ENCODE measurements at places on chromosomes 2 and 18. TPM values are rescaled to one million over a fixed set of nuclear protein-coding genes. Genes with fewer than 3 reads are reported as not detected.

Gene SCN1A
- not detected for total RNA-seq

Gene NCKAP5
- total RNA-seq: 0.30 TPM

Gene ZNF385B
- 9.3 TPM for total RNA-seq

Gene PKDCC
- 0.84 TPM for total RNA-seq

GRCh38 chr2:173124441-173124840 is 48.8 kb downstream of the MAP3K20 start:
- peaks cover 12% of the 10 kb centered on the region for H3K4me1 ChIP-seq
- H3K27me3 ChIP-seq: no peaks in the 10 kb centered on the region

GRCh38 chr18:5417342-5417741 is 121.8 kb upstream of the ZBTB14 start:
- no peaks in the 10 kb centered on the region for H3K4me1 ChIP-seq
- H3K36me3 ChIP-seq: no peaks in the 10 kb centered on the region
- no peak overlapping the region for H3K4me3 ChIP-seq
- no peak overlapping the region for H3K27ac ChIP-seq

GRCh38 chr2:141137122-141137693 is 993.6 kb downstream of the LRP1B start:
- no peaks in the 10 kb centered on the region for H3K27me3 ChIP-seq
- H3K4me1 ChIP-seq: no peaks in the 10 kb centered on the region
- DNase-seq: no peak
- H3K36me3 ChIP-seq: no peaks in the 10 kb centered on the region
- no peak overlapping the region for H3K4me3 ChIP-seq

DNA sequence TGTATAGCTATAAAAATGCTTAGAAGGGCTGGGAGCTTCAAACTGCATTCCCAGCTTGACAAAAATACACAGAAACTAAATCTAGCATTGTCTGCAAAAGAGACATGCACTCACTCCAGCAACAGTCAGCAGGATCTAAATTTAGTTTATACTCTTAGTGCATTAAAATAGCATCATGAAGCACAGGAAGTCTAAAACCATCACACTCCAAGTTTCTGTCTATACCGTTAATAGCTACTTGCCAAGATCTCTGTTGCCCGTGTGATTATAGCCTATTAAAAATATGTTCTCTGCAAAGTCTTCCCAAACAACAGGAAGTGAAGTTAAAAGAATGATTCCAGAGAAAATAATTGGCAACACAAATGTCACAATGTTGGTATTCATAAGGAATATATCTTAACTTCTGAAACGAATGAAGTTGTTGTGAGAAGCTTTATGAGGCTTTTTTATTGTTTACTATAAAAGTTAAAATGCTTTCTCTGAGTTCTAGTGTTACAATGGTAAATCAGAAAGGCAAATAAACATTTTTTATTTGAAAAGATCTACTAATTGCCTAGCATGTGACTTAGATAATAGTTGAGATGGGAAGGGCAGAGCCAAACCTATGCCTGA is 184.2 kb downstream of the ZNF385B start:
- H3K36me3 ChIP-seq: no peaks in the 10 kb centered on the region
- no peak overlapping the region for H3K4me3 ChIP-seq
- DNase-seq: no peak
- no peaks in the 10 kb centered on the region for H3K4me1 ChIP-seq
- H3K27ac ChIP-seq: no peak overlapping the region

- H3K4me1 ChIP-seq: no peaks in the 10 kb centered on the region
- no peaks in the 10 kb centered on the region for H3K36me3 ChIP-seq
- H3K27me3 ChIP-seq: no peaks in the 10 kb centered on the region
- DNase-seq: no peak
- H3K27ac ChIP-seq: no peak overlapping the region
- no peak overlapping the region for H3K4me3 ChIP-seq
Measured at GRCh38 chr2:107592280-107592624, 234.4 kb upstream of the RGPD4 start.

- no peak overlapping the region for H3K4me3 ChIP-seq
- H3K36me3 ChIP-seq: no peaks in the 10 kb centered on the region
- peaks cover 8% of the 10 kb centered on the region for H3K4me1 ChIP-seq
- H3K27ac ChIP-seq: no peak overlapping the region
- DNase-seq: no peak
Measured at GRCh38 chr2:58215429-58215828, 25.7 kb downstream of the FANCL start.

GRCh38 chr2:46308081-46308480 is 10.9 kb downstream of the EPAS1 start:
- DNase-seq: no peak
- H3K27ac ChIP-seq: no peak overlapping the region
- H3K4me3 ChIP-seq: no peak overlapping the region
- H3K4me1 ChIP-seq: peaks cover 83% of the 10 kb centered on the region
- H3K27me3 ChIP-seq: no peaks in the 10 kb centered on the region
- no peaks in the 10 kb centered on the region for H3K36me3 ChIP-seq

GRCh38 chr18:44830581-44830980 is 149.9 kb downstream of the SETBP1 start:
- no peaks in the 10 kb centered on the region for H3K27me3 ChIP-seq
- no peak for DNase-seq
- H3K4me3 ChIP-seq: no peak overlapping the region

- no peaks in the 10 kb centered on the region for H3K36me3 ChIP-seq
- no peaks in the 10 kb centered on the region for H3K4me1 ChIP-seq
- no peak overlapping the region for H3K4me3 ChIP-seq
- no peak for DNase-seq
- no peak overlapping the region for H3K27ac ChIP-seq
Measured at GRCh38 chr2:149627111-149627801, 39.7 kb upstream of the MMADHC start.

DNA sequence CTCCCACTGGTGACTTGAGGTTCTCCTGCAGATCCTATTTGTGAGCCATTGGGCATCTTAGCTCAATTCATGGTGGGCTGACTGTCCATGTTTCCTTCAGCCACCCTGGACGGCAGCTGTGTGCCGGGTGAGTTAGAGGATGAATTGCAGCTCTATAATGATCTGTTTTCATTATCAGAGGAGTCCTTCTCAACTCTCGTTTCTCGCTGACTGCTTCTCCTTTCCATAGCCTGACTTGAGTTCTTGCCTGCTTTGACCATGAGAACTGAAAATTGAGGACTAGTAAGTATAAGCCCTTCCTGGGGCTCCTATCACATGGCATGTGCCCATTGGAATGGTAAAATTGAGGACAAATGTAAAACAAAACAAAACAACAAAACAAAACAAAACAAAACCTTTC is 121.8 kb downstream of the CDC42EP3 start:
- no peaks in the 10 kb centered on the region for H3K27me3 ChIP-seq
- H3K4me1 ChIP-seq: peaks cover 8% of the 10 kb centered on the region
- no peak overlapping the region for H3K27ac ChIP-seq
- no peak overlapping the region for H3K4me3 ChIP-seq
- H3K36me3 ChIP-seq: no peaks in the 10 kb centered on the region

Data from HCT116 (cell line).